Stimulated activated CD4-positive, alpha-beta T cell treated with anti-CD3 and anti-CD28 coated beads, TNF-alpha, amount 100 ng/mL, for 1 hour (primary cell): ENCODE measurements at places on chromosomes 5 and 9.

DNA sequence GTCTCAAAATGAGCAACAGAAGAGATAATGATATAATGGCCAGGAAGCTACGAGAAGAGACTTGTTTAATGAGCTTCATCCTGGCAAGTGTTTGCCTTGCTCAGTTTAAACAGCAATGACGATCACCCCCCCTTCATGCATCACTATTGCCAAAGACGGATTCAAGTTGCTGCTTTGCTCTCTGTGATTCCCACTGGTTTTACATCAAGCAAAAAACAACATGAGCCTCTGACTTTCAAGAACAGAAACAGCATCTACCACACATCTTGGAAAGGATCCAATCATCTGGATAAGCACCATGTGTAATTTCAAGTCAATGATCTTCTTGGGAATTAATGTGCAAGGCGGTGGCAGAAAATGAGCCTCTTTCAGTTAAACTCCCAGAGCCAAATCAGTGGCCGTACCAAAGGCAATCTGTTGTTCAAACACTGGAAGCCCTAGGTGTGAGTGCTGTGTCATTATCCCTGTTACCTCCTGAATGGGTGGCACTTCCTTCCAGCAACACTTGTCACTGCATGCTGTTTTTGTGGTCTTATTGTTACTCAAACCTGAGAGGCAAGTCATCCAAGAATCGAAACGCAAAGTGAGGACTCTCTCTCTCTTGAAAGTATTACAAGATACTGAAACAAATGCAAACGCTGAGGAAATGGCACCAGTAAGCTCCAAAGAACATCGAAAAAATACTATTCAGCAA lies 72.8 kb downstream of the MED27 start:
- DNase-seq: no peak

GRCh38 chr5:14504332-14504727 lies 77.3 kb upstream of the OTULINL start:
- DNase-seq: no peak

DNA sequence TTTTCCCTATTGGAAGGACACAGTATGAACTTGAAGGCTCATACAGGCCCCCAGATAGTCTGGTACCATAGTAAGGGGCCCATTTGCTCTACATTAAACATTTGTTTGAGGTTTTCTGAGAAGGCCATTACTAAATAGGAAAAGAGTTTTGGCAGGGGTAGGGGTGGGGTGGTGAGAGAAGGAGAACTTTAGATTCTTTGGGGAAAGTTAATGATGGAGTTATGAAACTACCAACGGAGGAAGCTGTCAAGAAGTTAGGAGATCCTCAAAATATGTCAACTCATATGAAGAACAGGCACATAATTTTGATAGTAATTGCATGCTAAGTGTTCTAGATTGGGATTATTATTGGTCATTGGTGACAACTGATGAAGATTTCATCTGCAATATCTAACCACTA lies 114.7 kb downstream of the TAF11L14 start:
- no peak for DNase-seq

DNA sequence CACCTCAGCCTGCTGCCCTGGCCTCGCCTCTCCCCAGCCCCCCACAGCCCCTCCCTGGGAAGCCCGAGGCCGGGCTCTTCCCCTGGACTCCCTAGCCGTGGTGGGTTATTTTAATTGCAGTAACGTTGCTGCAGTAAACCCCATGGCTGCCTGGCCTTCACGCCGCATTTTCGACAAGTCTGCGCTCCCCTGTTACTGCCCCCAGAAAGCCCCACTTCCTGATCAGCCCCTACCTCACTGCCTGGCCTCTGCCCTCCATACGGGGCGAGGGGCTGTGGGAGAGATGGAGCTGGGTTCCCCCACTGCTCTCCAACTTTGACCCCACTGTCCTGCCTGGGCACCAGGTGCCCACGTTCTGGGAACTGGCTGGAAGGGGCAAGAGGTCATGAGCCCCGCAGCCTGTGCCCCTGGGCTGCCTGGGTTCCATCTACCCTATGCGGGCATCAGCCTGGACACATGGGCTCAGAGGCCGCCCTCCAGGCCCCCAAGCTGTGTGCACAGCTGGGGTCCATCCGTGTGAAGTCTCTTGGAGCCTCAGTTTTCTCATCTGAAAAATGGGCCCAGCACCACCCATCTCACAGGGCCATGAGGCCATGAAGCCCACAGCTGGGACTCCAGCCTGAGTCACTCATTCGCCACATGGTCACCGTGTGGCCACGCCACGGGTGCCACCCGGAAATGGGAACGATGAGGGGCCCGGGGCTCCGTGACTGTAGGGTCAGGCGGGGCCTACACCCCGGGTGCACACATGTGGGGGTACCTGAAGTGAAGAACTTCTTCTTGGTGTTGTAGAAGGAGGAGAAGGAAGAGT lies 11.5 kb downstream of the EGFL7 start:
- no peak for DNase-seq

DNA sequence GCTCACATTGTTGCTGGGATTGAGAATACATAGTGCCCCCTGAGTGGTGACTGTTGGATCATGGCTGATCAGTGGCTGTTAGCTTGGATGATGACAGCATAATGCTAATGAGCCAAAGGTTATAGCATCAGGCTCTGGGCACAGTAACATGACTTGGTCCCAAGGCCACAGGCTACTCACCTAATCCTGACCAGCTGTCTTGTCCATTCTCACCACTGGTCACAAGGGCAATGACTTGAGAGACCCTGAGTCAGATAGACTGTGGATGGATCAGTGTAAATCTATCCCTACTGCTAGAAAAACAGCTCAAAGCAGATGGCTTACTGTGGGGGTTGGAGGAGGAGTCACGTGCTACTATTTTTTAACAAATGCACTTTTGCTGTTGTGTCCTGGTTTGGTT lies 74.7 kb downstream of the AOPEP start:
- DNase-seq: no peak

GRCh38 chr5:96235008-96235910 lies 197.8 kb downstream of the PCSK1 start:
- no peak for DNase-seq

DNA sequence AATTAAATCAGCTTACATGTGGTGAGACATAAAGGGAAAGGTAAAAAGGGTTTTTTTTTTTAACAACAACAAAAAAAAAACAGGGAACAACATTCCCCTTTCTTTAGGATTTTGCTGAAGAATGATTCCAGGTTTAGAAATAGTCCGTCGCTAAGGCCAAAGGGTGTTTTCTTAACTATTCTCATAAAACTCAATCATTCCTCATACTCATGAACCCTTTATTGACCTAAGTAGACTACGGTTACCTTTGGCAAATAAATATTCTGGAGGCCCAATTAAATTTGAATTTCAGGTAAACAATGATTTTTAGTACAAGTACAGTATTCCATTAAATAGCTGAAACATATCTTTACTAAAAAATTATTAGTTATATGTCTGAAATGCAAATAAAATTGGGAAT lies 55.6 kb upstream of the CCNG1 start:
- DNase-seq: no peak

GRCh38 chr5:87169300-87169991 lies 98.2 kb upstream of the RASA1 start:
- no peak for DNase-seq

DNA sequence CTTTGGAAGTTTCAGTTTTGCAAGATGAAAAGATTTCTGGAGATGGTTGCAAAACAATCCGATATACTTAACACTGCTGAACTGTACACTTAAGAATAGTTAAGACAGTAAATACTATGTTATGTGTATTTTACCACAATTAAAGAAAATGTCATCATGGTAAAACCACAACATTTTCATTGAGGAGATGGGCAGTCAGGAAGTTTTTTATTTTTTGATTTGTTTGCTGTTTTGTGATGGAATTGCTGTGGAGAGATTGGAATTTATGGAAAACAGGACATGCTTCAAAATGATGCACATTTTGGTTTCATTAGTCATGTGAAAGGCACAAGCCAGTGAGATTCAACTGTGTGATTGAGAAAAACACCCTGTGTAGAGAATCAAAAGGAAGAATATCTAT lies 90.5 kb upstream of the AGXT2 start:
- DNase-seq: no peak

GRCh38 chr9:80881320-80881719 lies 808.0 kb downstream of the TLE1 start:
- no peak for DNase-seq

DNA sequence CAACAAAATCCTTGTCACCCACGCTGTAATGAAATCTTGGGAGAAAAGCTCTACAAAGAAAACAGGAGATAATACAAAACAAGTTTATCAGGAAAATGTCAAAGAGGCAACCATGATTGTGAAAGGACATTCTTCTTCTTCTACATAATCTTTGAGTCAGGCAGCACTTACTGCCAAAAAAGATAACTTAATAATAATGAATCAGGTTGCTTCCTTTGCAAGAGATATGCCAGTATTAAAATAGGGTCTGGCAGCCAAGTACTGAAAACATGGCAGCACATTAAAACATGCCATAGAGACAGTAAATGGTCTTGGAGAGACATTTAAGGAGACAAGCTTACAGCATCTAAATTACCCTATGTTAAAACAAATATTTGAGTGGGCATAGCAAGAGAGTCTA lies 1573.4 kb downstream of the EFNA5 start:
- no peak for DNase-seq

- DNase-seq: no peak
Observed at GRCh38 chr9:27340961-27341511, 44.1 kb upstream of the EQTN start.

- DNase-seq: no peak
Observed at GRCh38 chr5:4777435-4777834, 362.7 kb upstream of the ADAMTS16 start.

DNA sequence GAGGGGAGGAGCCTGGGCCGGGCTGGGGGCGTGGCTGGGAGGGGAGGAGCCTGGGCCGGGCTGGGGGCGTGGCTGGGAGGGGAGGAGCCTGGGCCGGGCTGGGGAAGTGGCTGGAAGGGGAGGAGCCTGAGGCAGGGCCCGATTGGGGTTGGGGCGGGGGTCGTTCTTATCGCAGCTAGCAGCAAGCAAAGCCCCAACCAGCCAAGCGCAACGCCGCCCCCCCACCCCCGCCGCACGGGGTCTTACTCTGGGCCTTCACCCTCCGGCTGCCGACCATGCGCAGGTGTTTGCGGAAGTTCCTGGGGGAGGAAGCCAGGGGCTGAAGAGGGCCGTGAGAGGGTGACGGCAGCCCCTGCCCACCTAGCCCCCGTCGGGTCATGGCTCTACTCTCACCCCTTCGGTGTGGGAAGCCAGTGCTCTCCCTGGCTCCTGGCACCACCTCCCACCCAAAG lies 5.0 kb downstream of the NSMF start:
- no peak for DNase-seq

DNA sequence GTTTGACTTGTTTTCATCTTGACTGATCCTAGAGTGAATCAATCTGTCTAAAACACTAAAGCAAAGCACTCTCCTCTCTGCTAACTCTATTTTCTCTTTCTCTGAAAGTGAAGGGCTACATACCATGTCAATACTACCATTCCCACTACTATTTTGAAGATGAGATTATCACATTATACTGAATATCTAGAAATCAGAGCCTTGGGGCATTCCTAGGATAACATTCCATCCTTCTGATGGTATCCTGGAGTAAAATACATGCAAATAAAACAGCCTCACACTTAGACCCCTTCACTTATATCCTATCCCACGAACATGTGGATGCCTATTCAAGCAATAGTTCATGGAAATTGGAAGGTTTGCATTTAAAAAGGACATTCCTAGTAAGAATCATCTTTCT lies 309.3 kb upstream of the ACTBL2 start:
- no peak for DNase-seq

GRCh38 chr5:3836528-3836927 lies 240.9 kb downstream of the IRX1 start:
- DNase-seq: no peak

GRCh38 chr9:107809871-107810460 lies 320.4 kb upstream of the KLF4 start:
- DNase-seq: no peak

GRCh38 chr5:15600035-15600434 lies 100.1 kb downstream of the FBXL7 start:
- DNase-seq: no peak

DNA sequence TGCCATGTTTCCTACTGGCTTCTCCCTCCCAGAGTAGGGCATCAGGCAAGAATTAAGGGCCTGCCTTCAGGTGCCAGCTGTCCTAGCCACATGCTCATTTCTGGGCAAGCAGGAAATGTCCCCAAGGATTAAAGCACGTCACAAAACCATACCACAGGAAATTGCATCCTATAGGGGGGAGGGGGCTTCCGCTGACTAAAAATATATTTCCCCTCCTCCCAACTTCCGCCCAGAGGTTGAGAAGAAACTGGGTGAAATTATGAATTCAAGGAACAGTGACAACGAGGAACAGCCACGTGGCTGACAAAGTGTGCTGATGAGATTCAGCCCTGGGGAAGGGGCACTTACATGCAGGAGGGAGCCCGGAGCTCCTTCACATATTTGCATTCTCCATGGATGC lies 4.1 kb downstream of the HBEGF start:
- DNase-seq: no peak

- peak; percentile 60 for DNase-seq
Observed at GRCh38 chr5:170302653-170303501, 5.3 kb upstream of the LCP2 start.

DNA sequence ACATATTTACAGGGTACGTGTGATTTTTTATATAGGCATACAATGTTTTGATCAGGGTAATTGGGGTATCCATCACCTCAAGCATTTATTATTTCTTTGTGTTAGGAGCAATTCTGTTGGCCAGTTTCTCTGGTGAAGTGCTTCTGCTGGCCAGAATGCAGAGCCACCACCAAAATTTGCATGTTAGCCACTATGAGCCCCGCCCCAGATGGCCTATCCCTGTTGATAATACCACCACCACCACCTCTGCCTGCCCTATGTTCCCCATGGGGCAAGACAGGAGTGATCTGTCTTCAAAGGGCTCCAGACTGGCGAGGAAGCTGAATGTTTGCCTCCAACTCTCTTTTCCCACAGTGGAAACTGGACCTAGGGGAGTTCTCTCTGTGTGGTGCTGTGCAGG lies 26.0 kb upstream of the JAK2 start:
- DNase-seq: no peak

- no peak for DNase-seq
Observed at GRCh38 chr9:100601216-100601615, 23.3 kb downstream of the CAVIN4 start.

DNA sequence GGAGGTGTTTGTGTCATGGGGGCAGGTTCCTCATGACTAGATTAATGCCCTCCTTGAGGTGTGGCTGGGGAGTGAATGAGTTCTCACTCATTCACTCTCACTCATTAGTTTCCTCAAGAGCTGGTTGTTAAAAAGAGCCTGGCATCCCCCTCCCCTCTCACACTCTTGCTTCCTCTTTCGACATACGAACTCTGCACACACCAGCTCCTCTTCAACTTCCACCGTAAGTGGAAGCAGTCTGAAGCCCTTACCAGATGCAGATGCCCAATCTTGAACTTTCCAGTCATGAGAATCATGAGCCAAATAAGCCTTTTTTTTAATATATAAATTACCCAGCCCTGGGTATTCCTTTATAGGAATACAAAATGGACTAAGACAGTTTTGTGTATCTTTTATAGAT lies 82.5 kb downstream of the SPRY4 start:
- DNase-seq: no peak

GRCh38 chr9:114452219-114453165 lies 52.8 kb downstream of the WHRN start:
- DNase-seq: no peak

- no peak for DNase-seq
Observed at GRCh38 chr5:146873186-146873917, 5.2 kb downstream of the PPP2R2B start.
